ENCODE measurements at places on chromosomes 16 and 17. TPM values are rescaled to one million over a fixed set of nuclear protein-coding genes. Genes with fewer than 3 reads are reported as not detected.
A peak's percentile ranks its signal among the peaks of the same experiment; 100 is the strongest.

GRCh38 chr17:27601069-27601974 lies 29.7 kb upstream of the LGALS9 start:
- peaks cover 23% of the 10 kb centered on the region for H3K36me3 ChIP-seq
- peak; percentile 84 for DNase-seq
- no peak overlapping the region for H3K4me3 ChIP-seq
- H3K27ac ChIP-seq: no peak overlapping the region
- peaks cover 6% of the 10 kb centered on the region for H3K4me1 ChIP-seq

- H3K27ac ChIP-seq: no peak overlapping the region
- H3K4me3 ChIP-seq: no peak overlapping the region
- H3K27me3 ChIP-seq: no peaks in the 10 kb centered on the region
- H3K4me1 ChIP-seq: no peaks in the 10 kb centered on the region
- no peak for DNase-seq
Measured at GRCh38 chr17:60888812-60889709, 211.4 kb downstream of the BCAS3 start.

SLC39A11 gene
- total RNA-seq: 12.2 TPM

DNA sequence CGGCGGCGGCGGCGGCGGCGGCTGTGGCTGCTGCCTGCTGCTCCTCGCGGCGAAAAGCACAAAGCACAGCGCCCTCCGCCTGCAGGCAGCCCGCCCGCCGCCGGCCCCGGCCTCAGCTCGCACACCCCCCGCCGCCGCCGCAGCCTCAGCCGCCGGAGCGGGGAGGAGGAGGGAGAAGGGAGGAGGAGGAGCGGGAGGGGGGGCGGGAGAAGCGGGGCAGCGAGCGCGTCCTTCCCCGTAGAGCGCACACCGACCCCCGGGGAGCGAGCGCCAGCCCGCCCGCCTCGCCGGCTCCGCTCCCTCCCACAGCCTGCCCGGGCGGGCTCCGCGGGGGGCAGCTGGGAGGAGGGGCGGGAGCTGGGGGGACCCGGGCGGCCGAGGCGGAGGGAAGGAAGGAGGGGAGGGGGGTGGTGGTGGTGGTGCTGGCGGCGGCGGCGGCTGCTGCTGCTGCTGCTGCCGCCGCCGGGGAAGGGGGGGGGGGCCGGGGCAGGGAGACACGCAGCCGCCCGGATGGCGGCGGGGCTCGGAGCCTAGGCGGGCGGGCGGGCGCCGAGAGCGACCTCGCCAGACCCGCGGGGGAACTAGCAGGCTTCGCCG lies at the start of gene UBTF:
UBTF (minus strand) TSS at position 60 of the 597 bp plus-strand sequence. CDS start 1,446 bp downstream, outside the sequence.
- H3K36me3 ChIP-seq: peaks cover 17% of the 10 kb centered on the region
- H3K27me3 ChIP-seq: no peaks in the 10 kb centered on the region
- H3K4me3 ChIP-seq: peak within 1 kb of the TSS; percentile 86
- peak; percentile 81 for DNase-seq
- H3K4me1 ChIP-seq: peaks cover 52% of the 10 kb centered on the region
- peak within 1 kb of the TSS; percentile 73 for H3K27ac ChIP-seq

FBXL16 gene
- 11.0 TPM for total RNA-seq

DNA sequence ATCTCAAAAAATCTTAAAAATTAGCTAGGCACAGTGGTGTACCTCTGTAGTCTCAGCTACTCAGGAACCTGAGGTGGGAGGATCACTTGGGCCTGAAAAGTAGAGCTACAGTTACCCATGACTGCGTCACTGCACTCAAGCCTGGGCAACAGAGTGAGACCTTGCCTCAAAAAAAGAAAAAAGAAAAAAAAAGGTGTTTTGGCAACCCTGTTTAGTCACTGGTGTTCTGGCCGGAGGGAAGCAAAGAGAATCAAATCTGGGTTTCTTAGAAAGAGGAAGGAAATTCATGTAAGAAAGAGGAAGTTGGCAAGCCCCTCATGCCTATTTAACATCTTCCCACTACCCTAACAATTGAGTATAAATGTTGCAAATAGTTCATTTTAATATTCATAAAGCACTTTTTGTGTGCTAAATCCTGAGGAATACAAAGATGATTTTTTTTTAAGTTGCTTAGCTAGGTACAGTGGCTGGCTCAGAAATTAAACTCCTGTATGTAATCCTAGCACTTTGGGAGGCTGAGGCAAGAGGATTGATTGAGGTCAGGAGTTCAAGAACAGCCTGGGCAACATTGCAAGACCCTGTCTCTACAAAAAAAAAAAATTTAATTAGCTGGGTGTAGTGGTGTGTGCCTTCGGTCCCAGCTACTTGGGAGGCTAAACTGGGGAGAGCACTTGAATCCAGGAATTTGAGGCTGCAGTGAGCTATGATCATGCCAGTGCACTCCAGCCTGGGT lies 6.5 kb upstream of the USP32 start:
- no peaks in the 10 kb centered on the region for H3K27me3 ChIP-seq
- DNase-seq: peak; percentile 25
- H3K4me1 ChIP-seq: peaks cover 6% of the 10 kb centered on the region
- no peak overlapping the region for H3K4me3 ChIP-seq
- H3K36me3 ChIP-seq: no peaks in the 10 kb centered on the region

STAC2 gene
- not detected for total RNA-seq

DNA sequence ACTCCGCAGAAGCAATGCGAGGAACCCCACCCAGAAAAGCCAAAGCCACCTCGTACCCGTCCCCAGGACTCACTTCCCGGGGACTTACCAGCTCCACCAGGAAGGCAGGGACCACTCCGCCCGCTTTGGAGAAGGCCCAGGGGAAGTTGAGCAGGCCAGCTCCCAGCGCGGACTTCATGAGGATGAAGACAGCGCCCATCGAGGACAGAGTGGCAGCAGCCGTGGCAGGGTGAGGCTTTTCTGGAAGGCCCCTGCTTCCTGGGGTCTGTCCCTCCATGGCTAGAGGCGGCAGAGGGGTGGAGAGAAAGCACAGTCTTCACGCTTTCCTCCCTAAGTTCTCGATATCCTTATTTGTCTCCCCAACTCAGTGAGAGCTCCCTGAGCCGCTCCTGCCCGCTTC lies 714 bp downstream of the SLC38A8 start:
- no peaks in the 10 kb centered on the region for H3K36me3 ChIP-seq
- H3K4me1 ChIP-seq: no peaks in the 10 kb centered on the region
- H3K27ac ChIP-seq: no peak overlapping the region
- no peak overlapping the region for H3K4me3 ChIP-seq

HEATR9 gene
- 0.47 TPM for total RNA-seq

DNA sequence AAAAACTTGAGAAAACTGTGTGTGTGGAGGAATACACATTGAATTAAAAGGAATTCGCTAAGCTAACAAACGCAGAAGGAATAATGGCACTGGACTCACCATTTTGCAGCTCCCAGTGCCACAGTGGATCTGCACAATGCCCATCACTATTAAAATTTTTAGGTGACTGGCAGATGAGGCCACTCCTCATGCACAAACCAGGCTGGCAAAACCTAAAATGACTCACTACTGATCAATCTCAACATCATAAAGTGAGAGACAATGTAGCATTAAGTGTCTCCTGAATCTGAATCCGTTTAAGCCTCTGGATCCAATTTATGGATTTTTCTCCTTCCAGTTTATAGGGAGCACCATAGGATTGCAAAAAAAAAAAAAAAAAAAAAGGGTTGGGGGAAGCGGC lies 20.6 kb downstream of the MYH10 start:
- no peaks in the 10 kb centered on the region for H3K27me3 ChIP-seq
- H3K36me3 ChIP-seq: no peaks in the 10 kb centered on the region
- no peak overlapping the region for H3K27ac ChIP-seq

- no peaks in the 10 kb centered on the region for H3K4me1 ChIP-seq
- no peaks in the 10 kb centered on the region for H3K27me3 ChIP-seq
- no peak for DNase-seq
- H3K27ac ChIP-seq: no peak overlapping the region
Measured at GRCh38 chr17:62641153-62641552, 13.7 kb downstream of the MRC2 start.

- H3K4me3 ChIP-seq: no peak overlapping the region
- H3K4me1 ChIP-seq: peaks cover 6% of the 10 kb centered on the region
- H3K27me3 ChIP-seq: peaks cover 9% of the 10 kb centered on the region
- H3K27ac ChIP-seq: no peak overlapping the region
Measured at GRCh38 chr17:83117583-83117982, 38.2 kb downstream of the METRNL start.

DNA sequence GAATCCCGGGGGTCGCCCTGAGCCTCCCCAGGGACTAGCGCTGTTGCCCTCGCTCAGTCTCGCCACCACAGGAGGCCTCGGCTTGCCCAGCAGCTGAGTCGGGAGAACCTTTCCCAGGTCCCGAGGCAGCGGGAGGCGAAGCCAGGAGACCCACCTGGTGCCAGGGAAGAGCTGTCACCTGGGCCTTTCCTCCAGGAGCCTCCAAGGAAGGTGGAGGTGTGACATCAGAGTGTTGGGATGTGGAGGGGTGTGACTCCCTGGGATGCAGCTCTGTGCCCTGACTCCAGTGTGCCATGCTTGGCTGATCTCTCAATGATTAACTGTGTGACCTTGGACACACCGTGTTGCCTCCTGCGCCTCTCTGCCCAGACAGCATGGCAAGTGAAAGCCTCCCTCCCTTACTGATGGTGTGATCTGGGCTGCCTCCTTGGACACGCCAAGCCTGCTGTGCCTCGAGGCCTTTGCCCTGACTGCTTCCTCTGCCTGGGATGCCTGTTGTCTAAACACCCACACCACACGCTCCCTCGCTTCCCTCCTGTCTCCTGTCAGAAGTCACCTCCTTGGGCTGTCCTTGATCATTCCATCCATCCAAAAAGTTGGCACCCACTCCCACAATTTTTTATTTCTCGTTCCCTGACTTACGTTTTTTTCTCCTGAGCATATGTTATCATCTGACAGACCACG lies 88.0 kb downstream of the CMIP start:
- H3K4me3 ChIP-seq: no peak overlapping the region
- no peak for DNase-seq
- H3K36me3 ChIP-seq: peaks cover 8% of the 10 kb centered on the region
- H3K27ac ChIP-seq: no peak overlapping the region
- no peaks in the 10 kb centered on the region for H3K27me3 ChIP-seq

DNA sequence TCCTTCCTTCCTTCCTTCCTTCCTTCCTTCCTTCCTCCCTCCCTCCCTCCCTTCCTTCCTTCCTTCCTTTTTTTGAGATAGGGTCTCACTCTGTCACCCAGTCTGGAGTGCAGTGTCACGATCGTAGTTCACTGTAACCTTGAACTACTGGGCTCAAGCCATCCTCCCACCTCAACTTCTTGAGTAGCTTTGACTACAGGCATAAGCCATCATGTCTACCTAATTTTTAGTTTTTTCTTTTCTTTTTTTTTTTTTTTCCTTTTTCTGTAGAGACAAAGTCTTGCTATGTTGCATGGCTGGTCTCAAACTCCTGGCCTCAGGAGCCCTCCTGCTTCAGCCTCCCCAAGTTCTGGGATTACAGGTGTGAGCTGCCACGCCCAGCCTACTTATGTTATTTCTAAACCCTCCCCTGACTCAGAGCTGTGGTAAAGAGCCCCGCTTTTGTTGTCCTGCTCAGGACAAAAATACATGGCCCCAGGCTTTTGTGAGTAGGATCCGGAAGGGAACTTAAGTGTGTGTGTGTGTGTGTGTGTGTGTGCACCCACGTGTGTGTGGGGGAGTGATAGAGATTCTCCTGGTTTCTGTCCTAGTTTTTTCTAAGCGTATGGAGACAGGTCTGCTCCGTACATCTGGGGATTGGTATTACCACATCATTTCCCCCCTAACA lies 67.1 kb downstream of the PRKCB start:
- no peak for DNase-seq
- peaks cover 3% of the 10 kb centered on the region for H3K36me3 ChIP-seq
- no peak overlapping the region for H3K4me3 ChIP-seq
- H3K4me1 ChIP-seq: peaks cover 44% of the 10 kb centered on the region
- H3K27me3 ChIP-seq: no peaks in the 10 kb centered on the region

GRCh38 chr16:73050201-73051099 lies 2.5 kb upstream of the ZFHX3 start:
- H3K36me3 ChIP-seq: no peaks in the 10 kb centered on the region
- H3K27me3 ChIP-seq: peaks cover 12% of the 10 kb centered on the region
- H3K27ac ChIP-seq: no peak overlapping the region
- DNase-seq: no peak
